Activated naive CD8-positive, alpha-beta T cell treated with anti-CD3 and anti-CD28 coated beads, Interleukin-2, amount 50 U/mL, for 24 hours (primary cell): ENCODE measurements at places on chromosomes 1 and 21.

DNA sequence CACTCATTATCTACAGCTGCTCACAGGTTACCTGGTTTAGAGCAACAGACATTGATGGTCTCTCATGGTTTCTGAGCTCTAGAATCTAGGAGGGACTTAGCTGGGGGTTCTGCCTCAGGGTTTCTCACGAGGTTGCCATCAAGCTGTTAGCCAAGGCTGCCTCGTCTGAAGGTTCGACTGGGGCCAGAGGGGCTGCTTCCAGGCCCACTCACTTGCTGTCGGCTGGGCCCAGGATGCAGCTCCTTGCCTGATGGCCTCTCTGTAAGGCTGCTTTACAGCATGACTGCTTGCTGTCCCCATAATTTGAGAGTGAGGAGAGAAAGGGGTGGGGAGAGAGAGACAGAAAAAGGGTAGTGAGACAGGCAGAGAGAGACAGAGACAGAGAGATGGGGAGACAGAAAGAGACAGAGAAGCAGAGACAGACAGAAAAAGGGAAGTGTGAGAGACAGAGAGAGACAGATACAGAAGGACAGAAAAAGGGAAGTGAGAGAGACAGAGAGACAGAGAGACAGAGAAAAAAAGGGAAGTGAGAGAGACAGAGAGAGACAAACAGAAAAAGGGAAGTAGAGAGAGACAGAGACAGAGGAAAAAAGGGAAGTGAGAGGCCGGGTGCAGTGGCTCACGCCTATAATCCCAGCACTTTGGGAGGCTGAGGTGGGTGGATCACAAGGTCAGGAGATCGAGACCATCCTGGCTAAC, 106.8 kb upstream of the C1orf174 start:
- no peak for DNase-seq

GRCh38 chr1:108064255-108064654, 99.3 kb upstream of the VAV3 start:
- DNase-seq: no peak

DNA sequence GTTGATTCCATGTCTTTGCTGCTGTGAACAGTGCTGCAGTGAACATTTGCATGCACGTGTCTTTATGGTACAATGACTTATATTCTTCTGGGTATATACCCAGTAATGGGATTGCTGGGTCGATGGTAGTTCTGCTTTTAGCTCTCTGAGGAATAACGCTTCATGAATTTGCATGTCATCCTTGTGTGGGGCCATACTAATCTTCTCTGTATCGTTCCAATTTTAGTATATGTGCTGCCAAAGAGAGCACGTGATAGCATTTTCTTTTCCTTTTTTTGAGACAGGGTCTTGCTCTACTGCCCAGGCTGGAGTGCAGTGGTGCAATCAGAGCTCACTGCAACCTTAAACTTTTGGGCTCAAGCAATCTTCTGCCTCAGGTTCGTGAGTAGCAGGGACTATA, 24.9 kb upstream of the MAP1LC3C start:
- no peak for DNase-seq

DNA sequence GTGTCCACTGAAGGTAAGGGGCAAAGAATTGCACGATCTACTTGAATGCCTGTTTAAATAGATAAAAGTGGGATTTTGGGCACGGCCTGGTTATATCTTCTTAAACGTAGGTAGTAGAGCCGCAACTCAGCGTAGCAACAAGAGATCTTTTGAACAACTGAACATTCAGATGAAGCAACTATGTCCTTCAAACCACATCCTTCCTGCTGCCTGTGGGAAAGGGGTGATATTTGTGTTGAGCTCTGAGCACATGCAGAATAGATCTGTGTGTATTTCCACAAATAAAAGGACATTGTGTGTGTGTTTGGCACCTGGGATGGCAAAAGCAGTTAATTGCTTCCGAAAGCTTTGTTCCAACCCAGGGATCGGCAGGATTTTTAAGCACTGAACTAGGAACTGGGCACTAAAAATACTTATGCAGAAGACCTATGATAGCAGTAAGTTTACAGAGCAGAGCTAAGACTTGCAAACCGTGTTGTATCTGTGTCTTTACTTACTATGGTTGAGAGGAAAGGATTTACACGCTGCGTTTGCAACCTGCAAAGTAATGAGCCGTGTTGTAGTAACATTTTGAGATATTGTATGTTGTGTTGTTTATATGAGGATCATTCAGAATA, 333.4 kb downstream of the CHRM3 start:
- DNase-seq: peak; percentile 49

DNA sequence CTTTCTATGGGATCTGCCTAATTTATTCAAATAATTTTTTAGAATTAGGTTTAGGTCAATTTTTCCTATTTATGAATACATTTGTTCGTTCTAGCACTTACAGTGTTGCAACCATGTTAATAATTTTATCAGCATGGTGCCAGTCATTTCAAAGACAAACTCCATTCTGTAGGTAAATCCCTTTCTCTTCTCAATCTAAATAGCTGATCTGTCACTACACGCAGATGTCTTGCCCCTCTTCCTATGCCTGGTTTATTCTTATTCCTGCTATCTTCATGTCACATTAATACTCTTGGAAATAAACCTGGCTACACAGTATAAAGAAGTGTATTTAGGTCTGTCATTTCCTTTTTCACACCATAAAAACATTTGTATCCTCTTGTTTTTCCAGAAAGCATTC, 1172.4 kb downstream of the BRINP3 start:
- no peak for DNase-seq

DNA sequence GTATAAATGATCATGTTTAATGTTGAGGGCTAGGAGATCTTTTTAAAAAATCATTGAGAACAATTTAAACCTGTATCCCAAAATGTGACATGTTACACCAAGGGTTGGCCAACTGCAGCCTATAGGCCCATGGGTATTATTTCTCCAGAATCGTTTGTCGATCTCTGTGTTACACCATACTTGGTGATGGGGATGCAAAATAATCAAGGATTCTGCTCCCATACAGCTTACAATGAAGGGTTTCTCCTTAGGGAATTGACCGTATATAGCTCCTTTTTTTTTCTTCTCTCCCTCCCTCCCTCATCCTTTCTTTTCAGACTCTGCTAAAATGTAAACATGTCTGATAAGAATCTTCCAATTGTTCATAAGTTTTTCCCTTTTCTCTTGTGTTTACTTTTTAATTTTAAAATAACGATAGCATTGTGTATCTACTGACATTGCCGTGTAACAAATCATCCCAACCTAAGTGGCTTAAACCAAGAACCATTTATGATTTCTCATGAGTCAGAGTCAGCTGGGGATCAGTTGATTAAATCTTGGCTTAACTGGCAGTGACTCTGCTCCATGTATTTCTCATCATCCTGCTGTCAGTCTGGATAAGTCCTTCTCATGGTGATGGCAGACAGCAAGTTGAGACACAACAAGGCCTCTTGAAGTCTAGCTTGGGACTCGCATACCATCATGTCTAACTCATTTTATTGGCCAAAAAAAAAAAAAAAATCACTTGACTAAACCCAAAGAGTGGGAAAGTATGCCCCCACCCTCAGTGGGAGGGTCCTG, 48.0 kb downstream of the MARK1 start:
- no peak for DNase-seq

- DNase-seq: no peak
Observed at GRCh38 chr1:92916899-92917298, 44.4 kb downstream of the DIPK1A start.

DNA sequence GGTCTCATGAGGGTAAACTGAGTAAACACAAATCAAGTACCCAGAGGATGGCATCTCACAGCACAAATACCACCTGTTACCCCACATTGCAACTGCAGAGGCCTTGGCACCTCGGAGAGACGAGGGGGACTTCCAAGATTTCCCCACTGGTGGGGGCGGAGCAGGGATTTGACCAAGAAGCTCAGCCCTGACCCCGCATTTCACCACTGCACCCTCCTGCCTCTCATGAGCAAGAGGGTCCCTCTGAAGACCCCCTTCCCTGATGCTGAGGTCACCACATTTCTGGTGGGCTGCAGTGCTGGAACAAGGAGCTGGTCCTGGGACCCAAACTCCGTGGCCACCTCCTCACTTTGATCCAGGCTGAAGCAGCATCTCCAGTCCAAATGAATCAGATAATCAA, 342.4 kb downstream of the NPHP4 start:
- no peak for DNase-seq

GRCh38 chr1:109047339-109047738, 5.4 kb upstream of the WDR47 start:
- DNase-seq: no peak

DNA sequence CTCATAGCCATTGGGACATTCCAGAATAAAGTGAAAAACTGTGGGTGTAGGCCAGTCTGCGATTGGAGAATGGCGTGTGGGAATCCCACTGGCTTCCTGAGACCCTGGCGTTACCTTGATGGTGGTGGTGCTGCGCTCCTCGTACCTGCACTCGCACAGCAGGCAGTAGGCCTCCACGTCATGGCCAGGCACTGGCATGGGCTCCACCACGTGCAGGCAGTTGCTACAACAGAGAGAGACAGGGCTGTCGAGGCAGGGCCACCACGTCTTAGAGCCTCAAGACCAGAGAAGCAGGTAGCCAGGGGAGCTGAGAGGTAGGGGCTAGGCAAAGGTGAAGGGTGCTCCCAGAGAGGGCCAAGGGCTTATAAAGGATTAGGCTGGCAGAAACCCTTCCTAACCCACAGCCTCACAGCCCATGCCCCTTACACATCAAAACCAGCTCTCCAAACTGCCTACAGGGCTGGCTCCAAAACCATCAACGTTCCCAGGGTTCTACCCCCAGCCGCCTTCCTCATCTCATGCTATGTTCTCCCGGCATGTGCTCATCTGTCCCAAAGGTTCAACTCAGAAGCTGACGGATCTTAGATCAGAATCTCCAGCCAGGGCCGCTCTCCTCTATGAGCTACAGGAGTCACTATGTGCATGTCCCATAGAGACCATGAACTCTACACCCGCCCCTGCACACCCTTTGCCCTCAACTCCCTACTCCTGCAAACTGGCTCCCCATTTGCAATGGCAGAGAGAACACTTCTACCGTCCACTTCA, 7.5 kb downstream of the TMEM9 start:
- DNase-seq: no peak

- no peak for DNase-seq
Observed at GRCh38 chr21:14095056-14095455, 115.7 kb downstream of the LIPI start.

DNA sequence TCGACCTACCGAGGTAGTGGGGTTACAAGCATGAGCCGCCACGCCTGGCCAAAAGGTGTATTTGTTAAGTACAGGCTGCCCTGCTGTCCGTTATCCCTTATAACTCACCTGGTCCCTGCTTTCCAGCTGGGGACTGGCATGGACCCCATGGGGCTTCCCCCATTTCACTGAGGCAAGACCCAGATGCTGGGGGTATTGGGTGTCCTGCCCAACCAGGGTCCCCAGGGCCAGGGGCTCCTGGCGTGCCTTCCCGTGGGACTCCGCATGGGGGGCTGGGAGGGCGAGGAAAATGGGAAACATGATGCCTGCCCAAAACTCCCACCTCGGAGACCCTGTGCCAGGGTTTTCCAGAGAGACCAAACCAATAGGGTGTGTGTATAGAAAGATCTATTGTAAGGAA, 64.4 kb downstream of the FAAP20 start:
- DNase-seq: no peak

DNA sequence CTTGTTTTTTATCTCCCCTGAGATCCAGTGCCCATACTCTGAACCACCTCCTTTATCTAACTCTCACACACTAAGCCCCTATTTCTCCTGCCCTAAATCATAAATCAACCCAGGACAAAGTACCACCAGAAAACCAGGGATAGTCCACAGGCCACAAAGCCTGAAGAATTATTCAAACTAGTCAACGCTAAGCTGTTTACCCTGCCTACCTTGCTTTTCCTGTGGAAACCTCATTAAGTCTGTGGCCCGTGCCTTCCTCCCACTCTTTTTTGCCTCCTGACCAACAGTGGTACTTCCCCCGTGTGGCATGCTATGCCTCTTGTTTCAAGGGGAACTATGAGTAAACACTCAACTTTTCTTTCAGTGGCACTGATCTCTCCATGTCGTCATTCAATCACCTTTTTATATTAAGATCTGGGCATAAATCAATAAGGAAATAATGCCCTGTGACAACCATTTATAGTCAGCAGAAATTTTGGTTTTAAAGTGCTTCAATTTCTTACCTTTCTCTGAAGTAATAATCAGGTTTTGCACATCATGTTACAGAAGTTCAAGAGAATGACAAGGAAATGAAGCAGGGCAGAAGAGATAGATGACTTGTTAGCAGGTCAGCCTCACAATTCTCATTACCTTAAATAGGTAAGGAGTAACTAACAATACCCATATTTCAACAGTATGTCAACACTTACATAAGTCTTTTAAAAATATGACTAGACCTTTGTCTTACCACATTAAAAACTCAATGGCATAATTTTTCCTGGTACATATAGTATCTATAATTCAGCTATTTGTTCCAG, 32.1 kb downstream of the EYA3 start:
- peak; percentile 70 for DNase-seq

- DNase-seq: no peak
Observed at GRCh38 chr1:228161362-228161761, 4.2 kb upstream of the IBA57 start.

DNA sequence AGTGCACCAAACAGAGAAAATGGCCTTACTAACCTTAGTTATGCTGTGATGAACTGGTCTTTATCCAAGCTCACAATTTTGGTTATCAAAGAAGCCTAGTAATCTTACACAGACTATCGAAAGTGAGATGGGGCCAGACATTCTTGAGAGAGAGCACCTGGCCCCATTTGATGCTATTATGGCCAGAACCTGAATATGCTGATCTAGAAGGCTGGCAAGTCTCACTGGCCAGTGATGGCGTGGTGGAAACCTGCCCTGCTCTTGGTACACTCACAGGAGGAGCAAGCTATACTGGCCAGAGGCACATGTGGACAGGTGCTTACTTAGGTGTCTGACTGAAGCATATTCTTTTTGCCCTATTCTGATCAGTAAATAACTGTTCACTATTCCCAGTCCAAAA, 357.8 kb upstream of the ZRANB2 start:
- DNase-seq: no peak

- no peak for DNase-seq
Observed at GRCh38 chr1:24866211-24867083, 63.6 kb downstream of the RUNX3 start.

DNA sequence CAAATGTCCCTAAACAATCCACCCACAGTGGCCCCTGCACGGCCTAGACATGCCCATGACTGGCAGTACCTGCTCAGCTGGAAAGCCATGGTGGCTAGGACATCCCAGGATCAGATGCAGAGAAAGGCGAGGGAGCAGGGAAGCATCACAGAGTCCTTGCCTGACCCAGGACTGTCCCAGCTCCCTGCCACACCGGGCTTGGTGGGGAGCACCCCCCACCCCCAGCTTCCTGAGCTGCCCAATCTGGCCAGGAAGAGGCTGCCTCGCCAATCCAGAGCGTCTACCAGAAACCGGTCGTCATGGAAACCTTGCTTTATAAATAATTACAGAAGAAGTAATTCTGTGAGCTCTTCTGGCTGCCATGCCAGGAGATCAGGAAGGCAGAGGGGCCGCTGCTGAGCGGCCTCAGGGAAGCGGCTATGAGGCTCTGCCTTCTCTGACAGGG, 34.8 kb downstream of the ACOT7 start:
- DNase-seq: peak; percentile 55
